PC-9 (cell line): ENCODE measurements at places on chromosomes 2 and 18. TPM values are rescaled to one million over a fixed set of nuclear protein-coding genes. Genes with fewer than 3 reads are reported as not detected.

DNA sequence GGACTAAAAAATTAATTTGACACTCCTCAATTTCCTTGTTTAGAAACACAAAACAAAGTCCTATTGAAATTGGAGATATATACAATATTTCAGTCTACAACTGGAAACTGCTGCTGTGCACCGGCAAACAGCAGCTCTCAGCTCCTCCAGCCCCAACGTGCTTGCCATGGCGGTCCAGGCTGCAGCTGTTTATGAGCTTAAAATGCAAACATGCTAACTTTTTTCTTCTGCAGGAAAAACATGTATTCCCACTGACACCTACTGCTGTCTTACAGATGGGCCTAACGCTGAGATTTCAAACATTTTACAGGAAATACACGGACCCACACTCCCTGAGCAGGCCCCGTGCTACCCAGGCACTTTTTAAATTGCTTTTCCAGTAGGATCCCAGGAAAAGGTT is 195.5 kb downstream of the BCL11A start:
- no peak overlapping the region for H3K4me3 ChIP-seq
- DNase-seq, result no peak
- peaks cover 89% of the 10 kb centered on the region for H3K27me3 ChIP-seq
- H3K36me3 ChIP-seq, result no peaks in the 10 kb centered on the region
- H3K27ac ChIP-seq, result no peak overlapping the region

DNA sequence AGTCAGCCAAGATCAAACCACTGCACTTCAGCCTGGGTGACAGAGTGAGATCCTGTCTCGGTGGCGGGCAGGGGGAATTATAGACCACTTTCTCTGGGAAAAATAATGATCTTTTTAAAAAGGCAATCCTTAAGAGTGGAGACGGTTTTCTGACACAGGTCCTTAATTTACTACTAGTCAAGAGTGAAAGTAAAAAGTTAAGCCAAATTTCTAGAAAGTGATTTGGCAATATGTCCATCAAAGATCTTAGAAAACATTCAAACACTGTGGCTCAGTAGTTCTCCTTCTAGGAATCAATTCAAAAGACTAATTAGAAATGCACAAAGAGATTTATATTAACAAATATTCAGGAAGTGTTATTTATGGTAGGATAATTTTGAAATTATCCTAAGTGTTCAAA is 148.5 kb upstream of the DNMT3A start:
- DNase-seq, result no peak
- H3K27me3 ChIP-seq, result no peaks in the 10 kb centered on the region
- H3K36me3 ChIP-seq, result no peaks in the 10 kb centered on the region
- no peak overlapping the region for H3K4me3 ChIP-seq
- peaks cover 28% of the 10 kb centered on the region for H3K4me1 ChIP-seq

DNA sequence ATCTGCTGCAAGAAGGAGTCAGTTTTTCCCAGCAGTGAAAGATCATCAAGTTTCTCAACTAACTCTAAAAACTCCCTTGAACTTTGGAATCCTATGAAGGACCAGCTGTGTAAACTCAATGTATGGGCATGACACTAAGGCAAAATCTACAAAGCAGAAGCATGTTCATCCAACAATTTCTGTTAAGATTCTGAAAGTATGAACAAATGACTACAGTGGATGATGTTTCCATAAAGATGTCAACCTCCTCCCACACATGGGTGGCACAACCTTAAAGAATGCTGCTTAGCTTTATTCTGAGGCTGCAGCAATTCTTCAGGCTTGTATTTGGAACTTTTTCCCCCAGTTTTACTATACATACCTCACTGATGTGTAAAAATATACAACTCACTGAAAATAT is 47.2 kb downstream of the WDR33 start:
- no peaks in the 10 kb centered on the region for H3K27me3 ChIP-seq
- DNase-seq, result no peak
- peaks cover 70% of the 10 kb centered on the region for H3K36me3 ChIP-seq

DNA sequence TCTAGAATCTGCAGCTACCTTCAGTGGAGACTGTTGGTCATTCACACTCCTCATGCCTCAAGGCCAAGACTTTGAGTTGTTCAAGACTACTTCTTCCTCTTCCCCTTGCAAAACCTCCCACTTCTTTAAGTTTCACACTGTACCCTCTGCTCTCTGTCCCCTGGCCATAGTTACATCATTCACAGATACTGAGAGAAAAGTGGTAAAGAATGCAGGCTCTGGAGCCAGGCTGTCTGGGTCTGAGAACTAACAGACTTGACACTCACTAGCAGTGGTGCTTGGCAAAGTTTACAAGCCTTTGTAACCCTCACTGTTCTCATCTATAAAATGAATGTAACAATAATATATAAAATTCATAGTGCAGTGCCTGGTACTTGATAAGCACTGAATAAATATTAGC is 61.8 kb downstream of the CDH20 start:
- no peak overlapping the region for H3K27ac ChIP-seq
- no peaks in the 10 kb centered on the region for H3K36me3 ChIP-seq
- H3K4me1 ChIP-seq, result no peaks in the 10 kb centered on the region
- no peak overlapping the region for H3K4me3 ChIP-seq
- no peak for DNase-seq
- no peaks in the 10 kb centered on the region for H3K27me3 ChIP-seq

DNA sequence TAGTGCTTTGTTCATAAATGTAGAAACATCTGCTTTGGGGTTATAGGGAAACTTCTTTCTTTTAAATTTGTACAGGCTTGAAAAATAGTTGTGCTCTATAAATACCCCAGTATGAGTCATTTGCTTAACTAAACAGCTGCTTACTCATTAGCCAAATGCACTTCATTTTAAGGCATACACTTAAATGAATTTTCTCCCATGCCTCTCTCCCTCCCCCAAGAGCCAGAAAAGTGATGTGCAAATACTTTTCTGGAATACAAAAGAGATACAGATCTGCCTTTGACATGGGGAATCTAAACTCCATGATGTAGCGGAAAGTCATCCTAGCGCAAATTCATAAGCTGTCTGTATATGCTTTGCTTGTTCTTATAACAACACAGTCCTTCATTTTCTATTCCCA is 469.4 kb downstream of the DLGAP1 start:
- no peaks in the 10 kb centered on the region for H3K36me3 ChIP-seq
- no peak for DNase-seq
- H3K4me3 ChIP-seq, result no peak overlapping the region
- no peak overlapping the region for H3K27ac ChIP-seq
- H3K27me3 ChIP-seq, result no peaks in the 10 kb centered on the region

GRCh38 chr18:55323051-55323994 is 264.7 kb downstream of the TCF4 start:
- no peak overlapping the region for H3K27ac ChIP-seq
- H3K27me3 ChIP-seq, result no peaks in the 10 kb centered on the region
- no peak for DNase-seq
- H3K4me3 ChIP-seq, result no peak overlapping the region

- no peaks in the 10 kb centered on the region for H3K27me3 ChIP-seq
- no peak overlapping the region for H3K4me3 ChIP-seq
- DNase-seq, result no peak
- no peak overlapping the region for H3K27ac ChIP-seq
- H3K4me1 ChIP-seq, result peaks cover 17% of the 10 kb centered on the region
- H3K36me3 ChIP-seq, result no peaks in the 10 kb centered on the region
These were observed 84.5 kb upstream of the TAF1B start for GRCh38 chr2:9758741-9759140.

- H3K4me1 ChIP-seq, result no peaks in the 10 kb centered on the region
- H3K36me3 ChIP-seq, result no peaks in the 10 kb centered on the region
- no peak overlapping the region for H3K4me3 ChIP-seq
- H3K27me3 ChIP-seq, result no peaks in the 10 kb centered on the region
- DNase-seq, result no peak
These were observed 32.8 kb upstream of the TMEM17 start for GRCh38 chr2:62538756-62539155.

DNA sequence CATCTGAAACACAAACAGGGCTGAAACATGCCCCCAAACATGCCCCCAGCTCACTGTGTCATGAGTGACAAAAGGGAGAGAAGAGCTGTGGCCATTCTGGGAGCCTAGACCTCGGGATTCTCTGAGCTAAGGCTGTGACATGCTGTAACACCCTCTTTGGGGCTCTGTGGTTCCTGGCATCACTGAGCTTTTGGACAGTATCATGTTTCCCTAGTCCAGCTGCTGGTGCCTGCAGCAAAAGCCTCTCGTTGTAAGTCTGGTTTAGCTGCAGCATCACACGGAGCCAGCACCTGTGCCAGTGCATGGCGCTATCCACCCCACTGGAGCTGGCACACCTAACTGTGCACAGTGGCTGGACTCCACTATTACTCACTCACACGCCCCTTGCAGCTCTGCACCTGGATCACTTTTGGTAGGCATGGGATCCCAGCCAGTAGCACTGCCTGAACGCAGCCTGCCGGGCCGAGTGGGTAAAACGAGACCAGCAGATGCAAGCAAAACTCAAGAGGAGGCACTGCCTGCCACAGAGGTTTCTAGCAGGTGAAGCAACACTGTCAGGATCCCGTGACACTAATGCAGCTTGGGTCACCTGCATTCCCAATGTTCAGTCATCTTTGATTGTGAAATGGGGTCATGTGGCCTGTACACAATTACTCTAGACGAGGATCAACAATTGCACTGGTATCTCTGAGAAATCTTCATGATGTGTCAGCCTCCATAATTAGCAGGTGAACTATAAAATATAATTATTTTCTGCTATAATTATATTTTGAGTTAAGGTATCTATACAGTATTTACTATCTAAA is 547.2 kb downstream of the ZNF804A start:
- H3K4me3 ChIP-seq, result no peak overlapping the region
- H3K27ac ChIP-seq, result no peak overlapping the region
- H3K4me1 ChIP-seq, result no peaks in the 10 kb centered on the region
- no peaks in the 10 kb centered on the region for H3K27me3 ChIP-seq
- no peaks in the 10 kb centered on the region for H3K36me3 ChIP-seq

GRCh38 chr2:144052083-144052482 is 467.8 kb downstream of the ZEB2 start:
- H3K4me3 ChIP-seq, result no peak overlapping the region
- H3K27me3 ChIP-seq, result no peaks in the 10 kb centered on the region
- no peak for DNase-seq
- no peaks in the 10 kb centered on the region for H3K36me3 ChIP-seq

- H3K4me1 ChIP-seq, result no peaks in the 10 kb centered on the region
- H3K27ac ChIP-seq, result no peak overlapping the region
- no peak for DNase-seq
These were observed 127.3 kb upstream of the PIEZO2 start for GRCh38 chr18:11276678-11277077.

DNA sequence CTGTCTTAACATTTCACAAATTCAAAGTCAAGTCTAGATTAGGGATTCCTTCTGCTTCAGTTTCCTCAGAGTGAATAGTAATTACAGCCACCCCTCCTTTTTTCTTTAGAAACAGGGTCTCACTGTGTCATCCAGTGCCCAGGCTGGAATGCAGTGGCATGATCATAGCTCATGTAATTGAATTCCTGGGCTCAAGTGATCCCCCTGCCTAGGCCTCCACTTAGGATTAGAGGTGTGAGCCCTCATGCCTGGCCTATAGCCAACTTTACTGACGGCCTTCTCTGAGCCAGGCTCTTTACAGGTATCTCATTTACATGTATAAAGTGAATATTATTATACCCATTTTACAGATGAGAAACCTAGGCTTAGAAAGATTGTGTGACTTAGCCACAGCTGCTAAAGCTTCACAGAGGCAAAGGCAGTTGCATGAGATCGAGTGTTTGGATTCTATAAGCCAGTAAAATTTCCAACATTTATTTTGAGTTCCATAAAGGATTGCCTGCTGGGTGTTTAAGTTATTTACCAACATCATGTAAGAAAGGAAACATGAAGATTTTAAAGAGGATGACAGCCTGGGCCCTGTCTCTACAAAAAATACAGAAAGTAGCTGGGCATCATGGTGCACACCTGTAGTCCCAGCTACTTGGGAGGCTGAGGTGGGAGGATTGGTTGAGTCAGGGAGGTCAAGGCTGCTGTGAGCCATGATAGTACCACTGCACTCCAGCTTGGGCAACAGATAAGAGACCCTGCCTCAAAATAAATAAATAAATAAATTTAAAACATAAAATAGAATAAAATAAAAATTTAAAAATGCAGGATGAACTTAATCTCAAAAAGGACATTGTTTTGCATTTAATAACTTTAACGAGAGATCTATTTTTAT is 1.8 kb downstream of the ENOSF1 start:
- no peak for DNase-seq
- H3K4me1 ChIP-seq, result peaks cover 8% of the 10 kb centered on the region; the same call in 1 of the 2 replicates
- no peaks in the 10 kb centered on the region for H3K27me3 ChIP-seq
- peaks cover 4% of the 10 kb centered on the region; the same call in 1 of the 2 replicates for H3K36me3 ChIP-seq
- H3K27ac ChIP-seq, result no peak overlapping the region

DNA sequence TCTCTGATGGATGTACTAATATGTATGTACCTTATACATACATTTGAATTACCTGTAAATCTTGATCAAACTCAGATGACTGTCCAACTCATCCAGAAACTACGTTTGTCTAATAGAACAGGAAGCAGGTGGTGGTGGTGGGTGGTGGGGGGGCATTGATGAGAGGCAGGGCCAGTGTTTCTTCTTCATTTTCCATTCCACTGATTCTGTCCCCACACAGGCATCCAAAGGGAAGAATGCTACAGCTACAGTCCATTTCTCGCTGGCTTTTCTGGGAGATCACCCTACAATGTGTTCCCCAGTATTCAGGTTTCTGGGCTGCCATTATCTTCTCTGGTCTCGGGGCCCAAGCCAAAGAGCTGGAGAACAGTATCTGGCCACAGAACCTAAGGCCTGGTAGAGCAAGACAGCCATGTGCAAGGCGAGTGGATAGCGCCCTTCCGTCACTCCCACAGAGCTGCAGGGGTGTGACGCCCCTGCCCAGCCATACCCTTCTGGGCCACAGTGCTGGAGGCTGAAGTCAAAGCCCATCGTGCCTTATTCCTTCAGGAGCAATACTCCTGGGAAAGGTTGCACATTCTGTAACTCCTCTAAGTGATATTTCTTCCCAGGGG is 54.5 kb downstream of the BCL11A start:
- no peak overlapping the region for H3K4me3 ChIP-seq
- no peak for DNase-seq
- H3K27me3 ChIP-seq, result peaks cover 97% of the 10 kb centered on the region
- no peaks in the 10 kb centered on the region for H3K36me3 ChIP-seq
- no peak overlapping the region for H3K27ac ChIP-seq

- no peaks in the 10 kb centered on the region for H3K4me1 ChIP-seq
- H3K27me3 ChIP-seq, result no peaks in the 10 kb centered on the region
- no peaks in the 10 kb centered on the region for H3K36me3 ChIP-seq
- DNase-seq, result no peak
These were observed 84.5 kb upstream of the GALNT5 start for GRCh38 chr2:157172866-157173578.

Gene NEB
- 0.15 TPM in 1 of 2 replicates, not detected in the other for total RNA-seq

Gene LMAN1
- total RNA-seq, result 77.3 and 78.3 TPM in 2 replicates

Gene GALNT3
- total RNA-seq, result 31.6 and 33.1 TPM in 2 replicates

Gene SLC14A1
- not detected in 2 replicates for total RNA-seq
